ENCODE measurements at places on chromosomes 6 and 20. TPM values are rescaled to one million over a fixed set of nuclear protein-coding genes. Genes with fewer than 3 reads are reported as not detected.

The REM1 gene
- 2.4 TPM for total RNA-seq

The CAGE1 gene
- total RNA-seq, result 0.11 TPM

The GSTA1 gene
- not detected for total RNA-seq

The SOX18 gene
- total RNA-seq, result 38.4 TPM

The GABRR1 gene
- not detected for total RNA-seq

The TP53INP2 gene
- 113 TPM for total RNA-seq

The BCAS1 gene
- total RNA-seq, result not detected

The C6orf47 gene
- total RNA-seq, result 17.0 TPM

The RNF144B gene
- 18.2 TPM for total RNA-seq

The FYN gene
- 50.4 TPM for total RNA-seq

The SNAP25 gene
- not detected for total RNA-seq

The SIRPD gene
- not detected for total RNA-seq

The SRMS gene
- total RNA-seq, result not detected

The CAP2 gene
- 137 TPM for total RNA-seq

The TINAG gene
- not detected for total RNA-seq

The RAET1G gene
- 0.22 TPM for total RNA-seq

The MYLIP gene
- 13.0 TPM for total RNA-seq

The OR2H1 gene
- not detected for total RNA-seq

The TRAPPC3L gene
- total RNA-seq, result not detected

The FGD2 gene
- 7.9 TPM for total RNA-seq

The LAMA5 gene
- total RNA-seq, result 89.3 TPM

The SEL1L2 gene
- total RNA-seq, result 1.7 TPM

The GHRH gene
- not detected for total RNA-seq

The B3GALT4 gene
- total RNA-seq, result 8.5 TPM

The ADGRB3 gene
- 1.7 TPM for total RNA-seq

The SLC26A8 gene
- not detected for total RNA-seq

The PRICKLE4 gene
- 3.3 TPM for total RNA-seq

The PKIB gene
- total RNA-seq, result not detected

The WASF1 gene
- 1.8 TPM for total RNA-seq

The AVP gene
- 0.84 TPM for total RNA-seq

The DDX43 gene
- 0.68 TPM for total RNA-seq

The PAK1IP1 gene
- 11.5 TPM for total RNA-seq

The NRN1 gene
- total RNA-seq, result 14.0 TPM

The RBL1 gene
- 5.3 TPM for total RNA-seq

The BEND6 gene
- 0.30 TPM for total RNA-seq

The MUC22 gene
- total RNA-seq, result 0.14 TPM

The TAF8 gene
- 31.5 TPM for total RNA-seq

The DNAH8 gene
- total RNA-seq, result not detected

The SUMO4 gene
- total RNA-seq, result not detected

The DPPA5 gene
- total RNA-seq, result not detected

The GINM1 gene
- 51.3 TPM for total RNA-seq

The LSM14B gene
- 55.2 TPM for total RNA-seq

The BNIP5 gene
- not detected for total RNA-seq

The NKX2-4 gene
- total RNA-seq, result not detected

The RSPO3 gene
- 0.92 TPM for total RNA-seq

The EZR gene
- 203 TPM for total RNA-seq

The RPS10 gene
- total RNA-seq, result 718 TPM

Data from Right ventricle myocardium inferior (tissue), 1 donor.